ENCODE measurements at places on chromosomes 3 and 15.

DNA sequence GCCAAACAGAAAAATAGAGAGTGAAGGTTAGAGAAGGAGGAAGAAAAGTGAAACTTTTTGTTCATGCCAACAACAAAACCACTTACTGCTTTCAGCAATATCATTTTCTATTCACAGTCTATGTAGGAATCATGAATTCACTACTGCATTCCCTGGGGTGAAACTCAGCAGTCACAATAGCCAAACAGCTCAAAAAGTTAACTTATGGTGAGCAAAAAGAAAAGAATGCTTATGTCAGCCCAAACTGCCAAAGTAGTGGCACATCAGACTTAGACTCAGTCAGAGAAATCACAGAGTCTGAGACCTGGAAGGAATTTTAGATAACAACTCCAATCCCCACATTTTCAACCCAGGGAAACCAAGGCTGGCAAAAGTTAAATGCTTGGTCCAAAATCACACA, 238.7 kb upstream of the TMCO5A start:
- DNase-seq = no peak

- DNase-seq = no peak
Measured at GRCh38 chr3:124650798-124651197, 79.5 kb upstream of the UMPS start.

GRCh38 chr3:153373606-153374005, 211.6 kb downstream of the RAP2B start:
- no peak for DNase-seq

DNA sequence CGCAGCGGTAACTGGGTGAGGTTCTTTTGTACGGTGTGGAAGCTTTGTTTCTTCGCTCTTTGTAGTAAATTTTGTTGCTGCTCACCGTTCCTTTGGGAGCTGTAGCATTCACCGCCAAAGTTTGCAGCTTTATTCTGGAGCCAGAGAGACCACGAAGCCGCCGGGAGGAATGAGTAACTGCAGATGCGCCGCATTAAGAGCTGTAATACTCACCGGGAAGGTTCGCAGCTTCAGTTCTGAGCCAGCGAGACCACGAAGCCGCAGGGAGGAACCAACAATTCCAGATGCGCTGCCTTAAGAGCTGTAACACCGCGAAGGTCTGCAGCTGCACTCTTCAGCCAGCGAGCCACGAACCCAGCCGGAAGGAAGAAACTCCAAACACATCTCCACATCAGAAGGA, 56.0 kb upstream of the DYNC1LI1 start:
- DNase-seq = peak; percentile 80

GRCh38 chr3:101938262-101938847, 89.0 kb downstream of the NFKBIZ start:
- DNase-seq = no peak

- DNase-seq = no peak
Measured at GRCh38 chr3:77699125-77699691, 659.3 kb downstream of the ROBO2 start.

GRCh38 chr15:31476236-31476810, 149.7 kb downstream of the KLF13 start:
- no peak for DNase-seq

DNA sequence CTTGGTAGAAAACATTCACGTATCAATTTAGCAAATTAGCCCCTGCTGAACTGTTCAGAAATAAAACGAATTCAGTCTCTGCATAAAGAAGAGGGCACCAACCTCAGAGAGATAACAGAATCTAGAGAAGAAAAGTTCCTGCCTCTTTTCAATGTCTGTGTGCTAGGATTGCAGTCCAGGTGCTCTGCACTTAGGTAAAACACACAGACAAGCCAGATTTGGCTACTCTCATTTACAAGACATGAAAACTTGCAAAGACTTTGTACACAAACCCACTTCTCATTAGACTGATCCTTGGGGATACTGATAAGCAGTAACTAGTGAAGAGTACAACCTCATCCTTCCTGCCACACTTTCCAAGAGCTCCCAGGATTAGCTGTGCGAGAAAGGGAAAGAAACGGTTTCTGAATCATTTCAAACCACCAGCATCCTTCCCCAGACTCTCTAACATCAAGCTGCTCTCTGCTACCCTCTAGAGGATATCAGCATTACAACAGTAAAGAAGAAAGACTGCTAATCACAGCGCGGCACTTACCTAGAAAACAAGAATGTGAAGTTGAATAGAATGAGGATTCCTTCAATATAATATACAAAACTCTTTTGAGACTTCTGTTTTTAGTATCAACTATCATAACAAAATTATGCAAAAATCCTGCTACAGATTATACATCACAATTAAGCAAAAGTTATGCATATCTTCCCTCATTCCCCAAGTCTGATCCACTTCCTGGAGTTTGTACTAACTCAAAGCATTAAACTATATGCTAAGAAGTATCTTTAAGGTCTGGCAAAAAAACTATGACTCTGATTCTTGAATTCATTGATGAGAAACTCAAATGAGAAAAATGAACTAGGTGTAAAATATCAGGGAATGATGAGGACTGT, 306.4 kb downstream of the MAGI1 start:
- no peak for DNase-seq

DNA sequence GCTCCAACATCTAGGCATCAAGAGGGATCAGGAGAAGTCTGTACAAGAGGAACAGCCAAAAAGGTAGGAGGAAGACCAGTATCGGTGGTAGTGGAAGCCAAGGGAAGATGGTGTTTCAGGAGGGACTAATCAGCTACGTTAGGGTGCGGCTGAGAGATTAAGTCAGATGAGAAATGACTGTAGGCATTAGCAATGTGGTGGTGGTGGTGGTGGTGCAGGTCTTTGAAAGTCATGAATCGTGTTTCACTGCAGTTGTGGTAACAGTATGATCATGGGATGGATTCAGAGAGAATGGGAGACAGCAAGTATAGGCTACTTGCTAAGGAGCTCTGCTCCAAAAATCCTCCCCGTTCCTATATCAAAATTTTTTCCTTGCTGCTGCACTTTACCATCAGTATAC, 35.5 kb downstream of the ASTE1 start:
- DNase-seq = no peak

DNA sequence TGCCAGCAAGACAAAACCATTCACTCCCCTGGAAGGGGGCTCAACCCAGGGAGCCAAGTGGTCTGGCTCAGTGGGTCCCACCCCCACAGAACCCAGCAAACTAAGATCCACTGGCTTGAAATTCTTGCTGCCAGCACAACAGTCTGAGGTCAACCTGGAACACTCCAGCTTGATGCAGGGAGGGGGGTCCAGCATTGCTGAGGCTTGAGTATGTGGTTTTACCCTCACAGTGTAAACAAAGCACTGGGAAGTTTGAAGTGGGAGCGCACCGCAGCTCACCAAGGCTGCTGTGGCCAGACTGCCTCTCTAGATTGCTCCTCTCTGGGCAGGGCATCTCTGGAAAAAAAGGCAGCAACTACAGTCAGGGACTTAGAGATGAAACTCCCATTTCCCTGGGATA, 81.7 kb downstream of the MSL2 start:
- no peak for DNase-seq

DNA sequence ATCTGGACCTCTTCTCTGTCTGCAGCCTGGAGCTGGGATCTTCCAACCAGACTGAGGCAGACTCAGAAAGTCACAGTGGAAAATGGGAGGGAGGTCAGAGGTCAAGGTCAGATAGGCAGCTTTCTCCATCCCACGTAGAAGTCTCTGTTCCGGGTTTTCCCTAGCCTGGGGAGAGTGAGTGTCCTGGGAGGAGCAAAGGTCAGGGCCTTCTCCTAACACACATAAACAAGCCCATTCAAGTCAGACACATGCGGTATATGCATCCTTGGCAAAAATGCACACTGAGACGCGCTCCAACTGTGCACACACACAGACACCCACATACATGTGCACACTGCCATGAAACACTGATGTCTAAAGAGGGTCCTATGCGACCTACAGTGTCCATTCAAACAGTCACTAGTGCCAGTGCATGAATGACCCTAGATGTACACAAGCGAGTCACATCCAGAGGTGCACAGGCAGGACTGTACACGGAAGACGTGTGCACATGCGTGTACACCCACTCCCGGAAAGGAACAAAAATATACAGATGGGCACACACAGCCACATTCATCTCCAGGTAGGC, 681 bp downstream of the TWF2 start:
- no peak for DNase-seq

GRCh38 chr3:162195147-162195546, 698.5 kb downstream of the OTOL1 start:
- DNase-seq = no peak

- DNase-seq = no peak
Measured at GRCh38 chr3:96622878-96623277, 191.5 kb upstream of the EPHA6 start.

GRCh38 chr3:185916042-185916833, 21.6 kb downstream of the TRA2B start:
- DNase-seq = no peak

DNA sequence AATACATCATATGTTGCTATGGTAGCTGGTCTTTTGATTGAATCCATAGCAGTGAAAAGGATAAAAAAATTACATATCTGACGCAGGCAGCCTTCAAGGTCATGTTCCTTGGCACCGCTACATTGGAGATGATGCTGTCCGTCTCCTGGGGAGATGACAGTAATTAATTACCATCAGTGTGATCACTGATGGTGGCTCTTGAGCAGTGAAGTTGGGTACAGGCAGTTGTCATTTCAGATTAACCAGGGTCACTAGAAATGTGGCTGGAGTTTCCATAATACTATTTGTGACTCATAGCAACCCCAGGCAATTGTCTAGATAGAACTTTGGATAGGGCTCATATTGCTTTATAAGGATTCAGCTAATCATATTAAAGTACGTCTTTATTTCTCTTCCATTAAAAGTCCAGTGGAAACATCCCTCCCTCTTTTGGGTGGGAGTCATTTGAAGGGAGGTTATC, 136.3 kb downstream of the THSD4 start:
- no peak for DNase-seq

- no peak for DNase-seq
Measured at GRCh38 chr3:194196876-194197275, 60.9 kb downstream of the HES1 start.

Measured in right hindlimb (tissue), 1 donor.